PC-9 (cell line): ENCODE measurements at places on chromosomes 7 and 10. TPM values are rescaled to one million over a fixed set of nuclear protein-coding genes. Genes with fewer than 3 reads are reported as not detected.

Gene FFAR4
- total RNA-seq, result 0.25 TPM in 1 of 2 replicates, not detected in the other

Gene KCND2
- total RNA-seq, result 0.72 and 1.4 TPM in 2 replicates

Gene FEZF1
- not detected in 2 replicates for total RNA-seq

Gene SMURF1
- 53.2 and 63.9 TPM in 2 replicates for total RNA-seq

GRCh38 chr7:97576043-97576442 is 155.8 kb upstream of the TAC1 start:
- DNase-seq, result no peak

DNA sequence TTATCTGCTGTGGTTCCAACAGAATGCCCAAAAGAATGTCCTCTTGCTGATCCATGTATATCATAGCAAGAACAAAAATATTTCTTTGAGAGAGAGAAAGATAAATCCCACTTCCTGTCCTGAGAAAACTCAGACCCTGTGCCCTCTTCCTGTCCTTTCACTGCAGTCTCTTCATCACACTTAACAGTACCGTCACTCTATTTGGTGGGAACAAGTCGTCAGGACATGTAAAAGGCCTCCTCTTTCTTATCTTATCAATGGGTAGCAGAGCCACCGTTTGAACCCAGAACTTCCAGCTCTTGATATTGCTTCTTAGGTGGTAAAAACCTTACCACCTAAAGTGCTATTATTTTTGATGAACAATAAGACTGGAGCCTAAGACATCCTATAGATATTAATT is 43.9 kb downstream of the CHRM2 start:
- no peak for DNase-seq

- DNase-seq, result no peak
Measured at GRCh38 chr10:113108194-113108835, 158.3 kb downstream of the TCF7L2 start.

DNA sequence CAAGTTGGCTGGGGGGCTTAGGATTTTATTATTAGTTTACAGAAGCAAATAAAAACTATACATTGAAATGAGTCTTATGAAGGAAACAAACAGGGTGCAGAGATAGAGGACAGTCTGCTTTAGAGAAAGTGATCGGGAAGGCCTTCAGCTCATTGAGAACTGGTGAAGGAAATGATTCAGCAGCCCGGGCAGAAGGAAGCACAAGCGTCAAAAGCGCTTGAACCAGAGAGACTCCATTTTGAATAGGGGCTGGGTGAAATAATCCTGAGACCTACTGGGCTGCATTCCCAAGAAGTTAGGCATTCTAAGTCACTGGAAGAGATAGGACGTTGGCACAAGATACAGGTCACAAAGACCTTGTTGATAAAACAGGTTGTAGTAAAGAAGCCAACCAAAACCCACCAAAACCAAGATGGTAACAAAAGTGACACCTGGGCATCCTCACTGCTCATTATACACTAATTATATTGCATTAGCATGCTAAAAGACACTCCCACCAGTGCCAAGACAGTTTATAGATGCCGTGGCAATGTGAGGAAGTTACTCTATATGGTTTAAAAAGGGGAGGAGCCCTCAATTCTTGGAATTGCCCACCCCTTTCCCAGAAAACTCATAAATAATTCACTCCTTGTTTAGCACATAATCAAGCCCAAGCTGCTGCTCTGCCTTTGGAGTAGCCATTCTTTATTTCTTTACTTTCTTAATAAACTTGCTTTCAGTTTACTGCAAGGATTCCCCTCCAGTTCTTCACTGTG is 83.1 kb upstream of the MPP7 start:
- DNase-seq, result no peak

- DNase-seq, result no peak
Measured at GRCh38 chr10:112783351-112784021, 166.6 kb upstream of the TCF7L2 start.

DNA sequence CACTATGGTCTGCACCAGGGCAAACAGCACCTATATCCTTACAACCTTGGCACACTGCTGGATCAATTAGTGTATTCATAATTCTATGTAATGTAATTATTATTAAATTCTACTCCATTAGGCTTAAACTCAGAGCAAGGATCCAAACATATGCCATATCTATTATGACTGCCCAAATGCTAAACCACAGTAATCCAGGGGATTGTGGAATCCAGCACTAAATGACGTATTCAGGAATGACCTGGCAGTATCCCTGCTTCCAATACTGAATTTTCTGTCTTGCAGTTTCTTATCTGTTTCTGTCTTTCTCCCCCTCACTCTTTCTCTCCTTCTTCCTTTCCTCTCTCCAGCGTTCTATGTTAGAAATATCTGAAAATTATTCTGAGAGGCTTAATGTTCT is 16.5 kb upstream of the UBE2D1 start:
- no peak for DNase-seq

- no peak for DNase-seq
Measured at GRCh38 chr7:115789901-115790300, 240.7 kb downstream of the TFEC start.

DNA sequence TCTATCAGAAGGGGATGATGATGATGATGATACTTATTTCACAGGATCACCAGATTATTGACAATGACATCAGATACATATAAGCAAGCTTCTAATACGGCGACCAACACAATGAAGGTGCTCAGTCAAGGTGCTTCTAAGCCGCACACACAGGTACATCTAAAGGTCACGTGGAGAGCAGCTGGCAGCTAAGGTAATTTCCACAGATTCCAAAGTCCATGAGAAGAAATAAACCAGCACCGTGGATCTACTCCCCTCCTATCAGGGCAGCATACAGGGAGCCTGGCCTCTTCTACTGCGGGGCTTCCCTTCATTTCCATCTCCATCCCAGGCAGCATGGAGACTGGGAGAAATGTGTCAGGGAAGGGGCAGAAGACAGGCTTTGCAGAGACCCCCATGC is 37.5 kb downstream of the DENND11 start:
- DNase-seq, result no peak

GRCh38 chr10:47443145-47443544 is 40.8 kb downstream of the ANXA8 start:
- no peak for DNase-seq

- no peak for DNase-seq
Measured at GRCh38 chr7:20306180-20306946, 24.3 kb upstream of the ITGB8 start.

- DNase-seq, result no peak
Measured at GRCh38 chr7:115229401-115230105, 307.7 kb downstream of the MDFIC start.

DNA sequence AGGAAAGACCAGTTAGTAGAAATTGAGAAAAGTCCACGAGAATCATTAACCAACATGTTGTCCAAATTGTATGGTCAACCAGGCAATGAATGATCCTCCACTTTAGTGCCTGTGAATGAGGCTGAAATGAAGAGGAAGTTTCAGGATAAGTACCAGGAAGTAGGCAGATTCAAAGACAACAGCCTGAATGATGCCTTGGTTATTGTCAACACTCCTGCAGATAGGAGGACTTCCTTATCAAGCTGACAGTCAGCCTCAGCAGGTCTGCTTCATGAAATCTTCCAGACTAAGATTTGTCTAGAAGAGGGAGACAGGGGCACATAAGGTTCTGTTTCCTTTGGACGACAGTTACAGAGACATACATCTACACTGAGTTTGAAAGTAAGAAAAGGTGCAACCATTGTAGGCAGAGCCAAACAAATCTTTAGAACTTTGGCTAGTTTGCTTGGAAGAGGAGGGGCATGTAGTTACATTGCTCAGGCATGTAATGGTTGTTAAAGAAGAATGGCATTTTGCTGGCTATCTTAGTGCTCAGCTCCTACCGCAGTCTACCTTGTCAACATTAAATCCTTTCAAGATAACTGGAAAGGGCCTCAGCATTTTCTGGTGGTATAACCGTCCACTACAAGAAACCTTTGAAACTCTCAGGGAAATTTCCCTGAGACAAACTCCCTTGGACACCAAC is 81.4 kb downstream of the ABI1 start:
- no peak for DNase-seq

GRCh38 chr7:149375234-149376008 is 85.4 kb downstream of the ZNF777 start:
- peak; percentile 48 for DNase-seq

DNA sequence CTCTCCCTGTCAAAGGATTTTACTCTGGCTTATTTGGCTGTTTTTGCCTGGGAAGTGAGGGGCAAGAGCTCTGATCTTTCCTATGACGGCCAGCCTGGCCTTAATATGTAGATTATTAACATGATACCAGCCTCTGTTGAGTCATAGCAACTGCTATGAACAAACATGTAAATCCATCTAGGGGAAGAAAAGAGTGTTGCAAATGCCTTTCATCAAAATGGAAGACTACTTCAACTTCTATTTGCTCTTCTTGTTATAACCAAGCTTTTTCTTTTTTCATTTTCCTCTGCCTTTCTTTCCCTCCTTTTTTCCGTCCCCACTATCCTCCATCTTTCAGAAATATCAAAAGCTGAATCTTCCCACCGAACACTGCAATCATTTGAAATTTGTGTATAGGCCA is 46.6 kb downstream of the BTRC start:
- no peak for DNase-seq

- peak; percentile 34 for DNase-seq
Measured at GRCh38 chr7:46424934-46425333, 503.9 kb upstream of the IGFBP3 start.

DNA sequence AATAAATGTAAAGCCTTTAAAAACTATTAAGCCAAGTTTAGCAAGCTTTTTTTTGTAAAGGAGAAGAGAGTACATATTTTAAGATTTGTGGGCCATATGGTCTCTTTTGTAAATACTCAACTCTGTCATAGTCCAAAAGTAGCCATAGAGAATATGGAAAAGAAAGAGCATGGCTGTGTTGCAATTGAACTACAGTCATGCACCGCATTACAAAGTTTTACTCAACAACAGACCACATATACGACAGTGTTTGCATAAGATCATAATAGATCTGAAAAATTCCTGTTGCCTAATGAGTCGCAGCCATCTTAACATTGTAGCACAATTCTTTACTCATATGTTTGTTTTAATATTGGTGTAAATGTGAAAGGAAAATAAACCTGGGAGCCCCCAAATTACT is 440.8 kb downstream of the HTR7 start:
- DNase-seq, result no peak

- peak; percentile 73 for DNase-seq
Measured at GRCh38 chr10:12264204-12264940, 68.4 kb downstream of the CDC123 start.

DNA sequence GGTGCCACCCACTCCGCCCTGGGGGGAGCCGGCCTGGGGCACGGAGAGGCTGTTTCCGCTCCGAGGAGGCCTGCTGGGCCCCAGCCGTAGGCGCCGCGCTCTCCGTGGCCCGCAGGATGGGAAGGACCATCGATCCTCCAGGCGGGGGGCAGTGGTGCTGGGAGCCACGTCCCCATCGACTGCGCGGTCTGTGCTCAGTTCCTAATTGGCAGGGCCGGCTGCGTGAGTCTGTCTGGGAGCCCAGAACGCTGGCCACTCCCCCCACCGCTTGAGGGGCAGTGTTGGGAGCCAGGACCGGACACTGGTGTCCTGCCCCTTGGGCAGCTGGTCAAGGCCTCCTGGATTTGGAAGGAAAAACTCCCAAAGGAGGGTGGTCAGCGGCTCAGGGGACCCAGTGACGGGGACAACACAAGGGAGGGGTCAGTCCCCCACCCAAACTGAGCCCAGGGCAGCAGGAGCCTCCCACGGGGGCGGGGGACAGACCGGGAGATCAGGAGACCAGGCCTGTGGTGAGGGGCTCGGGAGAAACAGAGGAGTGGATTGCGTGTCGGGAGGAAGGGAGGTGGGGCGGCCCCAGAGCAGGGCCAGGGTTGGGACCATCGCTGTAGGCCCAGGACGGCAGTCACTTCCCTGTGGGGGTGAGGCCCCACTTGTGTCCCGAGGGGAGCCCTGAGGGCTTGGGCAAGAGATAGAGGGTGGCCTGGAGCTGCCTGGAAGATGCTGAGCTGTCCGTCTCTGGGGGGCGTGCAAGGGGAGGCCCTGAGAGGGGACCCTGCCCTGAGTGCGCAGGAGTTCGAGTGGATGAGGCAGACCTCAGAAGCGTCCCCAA is 89.0 kb downstream of the UNCX start:
- DNase-seq, result no peak
